ENCODE measurements at places on chromosomes 3 and 15. TPM values are rescaled to one million over a fixed set of nuclear protein-coding genes. Genes with fewer than 3 reads are reported as not detected.
A peak's percentile ranks its signal among the peaks of the same experiment; 100 is the strongest.

ITIH3 gene
- total RNA-seq, result 12.8 TPM

DNA sequence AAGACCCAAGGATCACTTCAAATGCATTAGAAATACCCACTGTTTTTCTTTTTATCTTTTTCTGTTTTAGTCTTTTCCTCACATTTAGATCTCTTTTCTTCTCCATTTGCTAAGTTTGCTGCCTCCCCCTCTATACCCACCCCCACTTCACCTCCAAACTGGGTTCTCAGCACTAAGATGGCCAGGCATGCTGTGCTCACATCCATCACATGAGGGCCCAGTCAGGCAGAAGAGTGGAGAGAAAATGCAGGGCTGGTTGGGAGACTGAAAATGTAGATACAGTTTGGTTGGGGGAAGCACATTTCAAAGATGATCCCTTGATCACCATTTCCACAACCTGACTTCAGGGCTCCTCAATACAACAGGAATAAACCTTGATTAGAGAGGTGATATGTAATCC lies 8.7 kb downstream of the GAP43 start:
- DNase-seq, result no peak

GRCh38 chr3:67244130-67244529 lies 246.0 kb downstream of the KBTBD8 start:
- DNase-seq, result no peak

CLDN1 gene
- total RNA-seq, result 6.0 TPM

SI gene
- total RNA-seq, result not detected

TMEM207 gene
- total RNA-seq, result not detected

DNA sequence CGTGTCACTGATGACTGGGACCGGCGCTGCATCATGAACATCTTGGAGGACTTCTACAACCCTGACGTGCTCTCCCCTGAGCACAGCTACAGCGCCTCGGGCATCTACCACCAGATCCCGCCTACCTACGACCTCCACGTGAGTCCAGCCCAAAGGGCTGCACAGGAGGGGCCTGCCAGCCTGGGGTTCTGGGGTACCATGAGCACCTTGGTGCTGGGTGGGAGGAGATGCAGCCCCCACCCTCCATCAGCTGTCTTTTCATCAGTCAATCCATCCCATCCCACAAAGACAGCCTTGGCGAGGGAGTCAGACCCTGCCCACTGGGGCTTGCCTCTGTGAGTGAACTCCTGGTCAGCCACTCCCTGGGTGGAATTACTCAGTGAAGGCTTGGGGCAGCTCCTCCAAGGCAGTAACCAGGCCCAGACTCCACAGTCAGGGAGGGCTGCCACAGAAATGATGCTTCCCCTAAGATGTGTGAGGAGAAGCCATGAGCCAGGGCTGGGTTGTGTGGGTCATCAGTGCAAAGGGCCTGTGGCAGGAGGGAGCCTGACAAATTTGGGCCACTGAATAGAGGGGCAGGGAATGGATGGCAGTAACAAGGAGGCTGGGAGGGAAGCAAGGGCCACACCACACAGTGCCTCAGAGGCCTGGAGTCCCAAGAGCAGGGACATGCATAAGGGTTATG lies 47.9 kb downstream of the SEMA3G start:
- DNase-seq, result no peak

DNA sequence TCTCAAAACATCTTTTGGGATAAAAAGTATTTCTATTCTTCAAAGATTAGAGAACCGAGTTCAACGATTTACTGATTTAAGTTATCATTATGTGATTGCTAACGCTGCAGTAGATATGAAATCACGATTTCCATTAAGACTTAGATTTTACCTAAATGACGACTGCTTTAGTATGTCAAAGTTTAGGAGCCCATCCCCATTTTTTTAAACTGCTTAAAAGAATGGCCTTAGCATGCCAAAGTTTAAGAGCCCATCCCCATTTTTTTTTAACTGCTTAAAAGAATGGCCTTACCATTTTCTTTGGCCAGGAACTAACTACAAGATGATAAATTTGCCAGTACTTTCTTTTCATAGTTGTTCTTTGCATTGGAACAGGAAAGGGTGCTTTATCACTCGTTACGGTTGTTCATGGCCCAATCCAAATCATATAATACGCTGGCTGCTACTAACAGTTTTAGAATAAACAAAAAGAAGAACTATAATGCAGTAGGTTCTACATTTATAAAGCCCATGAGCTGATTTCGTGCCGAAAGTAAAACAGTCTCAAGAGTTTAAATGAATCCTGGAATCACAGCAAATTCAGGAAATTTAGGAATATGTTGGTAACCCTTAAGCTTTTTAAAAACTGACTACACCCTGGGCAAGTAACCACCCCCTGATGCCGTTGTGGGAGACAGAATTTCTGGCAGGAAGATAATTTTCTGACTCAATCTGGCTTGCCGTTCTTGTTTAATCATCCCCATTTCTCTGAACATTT lies 869 bp upstream of the TSC22D2 start:
- DNase-seq, result no peak

C3orf49 gene
- total RNA-seq, result not detected

DNA sequence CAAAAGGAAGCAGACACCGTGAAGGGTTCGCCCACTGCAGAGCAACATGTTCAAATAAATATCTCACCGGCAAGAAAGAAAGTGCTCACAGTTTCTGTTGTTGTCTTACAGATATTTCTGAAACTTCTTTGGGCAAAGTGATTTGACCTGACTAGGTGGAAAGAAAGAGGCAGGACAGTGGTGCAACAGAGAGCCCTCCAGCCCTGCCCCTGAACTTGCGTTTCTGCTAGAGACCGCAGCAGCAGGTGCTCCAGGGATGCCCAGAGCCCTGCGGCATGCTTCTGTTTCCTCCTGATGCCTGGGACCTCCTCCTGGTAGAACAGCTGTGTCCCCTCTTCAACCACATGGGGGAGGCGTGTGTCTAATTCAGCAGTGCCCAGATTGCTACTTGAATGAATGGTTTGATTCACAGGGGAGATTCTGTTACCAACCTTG lies 123.4 kb downstream of the ATP10A start:
- DNase-seq, result no peak

LRTM1 gene
- total RNA-seq, result not detected

MORC1 gene
- not detected for total RNA-seq

- no peak for DNase-seq
Measured at GRCh38 chr3:10855871-10856662, 40.0 kb downstream of the SLC6A11 start.

AP3B2 gene
- 4.1 TPM for total RNA-seq

ALDH1A2 gene
- 12.4 TPM for total RNA-seq

DNA sequence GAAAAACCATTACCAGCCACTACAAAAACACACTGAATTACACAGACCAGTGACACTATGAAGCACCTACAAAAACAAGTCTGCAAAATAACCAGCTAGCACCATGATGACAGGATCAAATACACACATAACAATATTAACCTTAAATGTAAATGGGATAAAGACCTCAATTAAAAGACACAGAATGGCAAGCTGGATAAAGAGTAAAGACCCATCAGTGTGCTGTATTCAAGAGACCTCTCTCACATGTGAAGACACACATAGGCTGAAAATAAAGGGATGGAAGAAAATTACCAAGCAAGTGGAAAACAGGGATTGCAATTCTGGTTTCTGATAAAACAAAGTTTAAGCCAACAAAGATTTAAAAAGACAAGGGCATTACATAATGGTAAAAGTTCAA lies 482.7 kb upstream of the MCTP2 start:
- DNase-seq, result no peak

LYZL4 gene
- total RNA-seq, result not detected

GRCh38 chr15:42151141-42151561 lies 5.3 kb downstream of the PLA2G4F start:
- DNase-seq, result no peak

DNA sequence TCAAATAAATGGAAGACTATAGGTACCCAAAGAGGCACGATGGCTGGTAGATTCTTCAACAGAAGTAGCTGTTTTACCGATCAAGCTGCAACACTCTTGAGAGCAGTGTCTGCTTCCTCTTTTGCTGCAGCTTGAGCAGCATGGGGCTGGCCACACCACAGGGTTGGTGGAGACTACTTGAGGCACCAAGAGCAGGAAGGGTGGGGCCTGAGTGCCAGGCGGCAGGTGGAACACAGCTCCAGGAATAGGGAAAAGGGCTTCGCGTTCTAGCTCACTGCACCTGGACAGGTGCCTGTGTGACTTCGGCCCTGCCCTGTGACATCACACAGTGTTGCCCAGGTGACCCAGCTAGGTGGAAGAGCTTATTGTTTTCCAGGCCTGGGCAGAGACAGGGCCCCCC lies at the start of gene CCDC33:
Gene CCDC33 (plus strand): TSS at position 365 of the 400 bp plus-strand sequence. CDS start 394 bp downstream, outside the sequence.
- peak; percentile 95 for DNase-seq

- DNase-seq, result no peak
Measured at GRCh38 chr3:116000311-116000710, 377.0 kb downstream of the GAP43 start.

RARRES1 gene
- 4.8 TPM for total RNA-seq

GRCh38 chr3:163562625-163563024 lies 1515.7 kb downstream of the SI start:
- no peak for DNase-seq

STRIT1 gene
- total RNA-seq, result not detected

- DNase-seq, result no peak
Measured at GRCh38 chr3:8827641-8828040, 58.2 kb upstream of the OXTR start.

- DNase-seq, result no peak
Measured at GRCh38 chr3:114714237-114714636, 420.4 kb downstream of the TIGIT start.

GRCh38 chr15:98941595-98942255 lies 65.9 kb downstream of the PGPEP1L start:
- DNase-seq, result no peak

GP9 gene
- total RNA-seq, result not detected

DNA sequence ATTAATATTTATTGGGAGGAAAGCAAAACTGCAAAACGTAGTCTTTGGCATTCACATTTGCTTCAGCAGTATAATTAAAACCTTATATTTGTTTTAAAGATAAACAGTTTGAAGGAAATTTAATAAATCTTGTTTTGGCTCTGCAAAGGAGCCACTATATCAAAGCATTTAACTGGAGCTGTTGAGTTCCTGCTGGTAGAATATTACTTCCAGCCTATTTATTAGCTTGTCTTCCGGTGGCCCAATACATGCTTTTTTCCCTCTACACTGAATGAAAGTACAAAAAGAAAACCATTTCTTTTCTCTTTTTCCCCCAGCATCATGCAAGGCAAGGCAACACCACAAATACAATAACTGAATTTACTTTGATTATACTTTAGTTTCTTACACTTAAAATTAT lies 26.3 kb downstream of the SPTSSB start:
- DNase-seq, result no peak

DNA sequence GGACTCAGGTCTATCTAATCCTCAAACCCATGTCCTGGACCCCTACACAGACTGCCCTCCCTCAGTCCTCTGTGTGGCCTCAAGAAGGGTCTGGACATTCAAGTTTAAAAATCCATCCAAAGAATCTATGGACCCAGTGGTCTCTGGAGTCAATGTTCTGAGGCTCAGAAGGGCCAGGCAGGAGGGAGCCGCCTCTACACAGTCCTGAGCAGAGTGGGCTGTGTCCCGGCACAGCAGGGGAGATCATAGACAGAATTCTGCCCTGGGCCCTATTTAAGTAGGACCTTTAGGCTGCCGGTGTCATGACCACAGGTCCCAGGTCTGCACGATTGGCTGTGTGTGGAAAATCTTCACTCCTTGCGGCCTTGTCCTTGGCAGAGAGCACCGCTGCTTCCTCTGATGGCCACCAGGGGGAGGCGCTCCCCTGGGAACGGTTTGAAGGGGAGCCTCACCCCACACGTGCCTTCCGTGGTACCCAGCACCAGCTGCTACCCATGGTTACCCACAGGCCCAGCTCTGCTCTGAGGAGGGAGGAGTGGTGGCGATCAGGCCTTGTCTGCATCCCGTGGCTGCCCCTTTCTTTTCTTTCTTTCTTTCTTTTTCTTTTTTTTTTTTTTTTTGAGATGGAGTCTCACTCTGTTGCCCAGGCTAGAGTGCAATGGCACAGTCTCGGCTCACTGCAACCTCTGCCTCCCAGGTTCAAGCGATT lies 37.9 kb downstream of the CHRD start:
- peak; percentile 58 for DNase-seq

GXYLT2 gene
- 23.6 TPM for total RNA-seq

- DNase-seq, result peak; percentile 85
Measured at GRCh38 chr3:149657321-149657925, 402 bp downstream of the WWTR1 start.

PP2D1 gene
- total RNA-seq, result not detected

TAGLN3 gene
- 0.22 TPM for total RNA-seq

ATP13A4 gene
- total RNA-seq, result 348 TPM

GRCh38 chr15:69400850-69401249 lies 13.3 kb upstream of the KIF23 start:
- no peak for DNase-seq

GRCh38 chr15:80562033-80562432 lies 133.1 kb upstream of the ABHD17C start:
- no peak for DNase-seq

- DNase-seq, result no peak
Measured at GRCh38 chr3:29991198-29991597, 615.2 kb upstream of the TGFBR2 start.

GRCh38 chr15:73633991-73634495 lies 854 bp upstream of the NPTN start:
- DNase-seq, result no peak

PYGO1 gene
- 24.3 TPM for total RNA-seq

SLC35G2 gene
- 11.7 TPM for total RNA-seq

- no peak for DNase-seq
Measured at GRCh38 chr15:50476143-50476542, 51.9 kb downstream of the USP8 start.

DNA sequence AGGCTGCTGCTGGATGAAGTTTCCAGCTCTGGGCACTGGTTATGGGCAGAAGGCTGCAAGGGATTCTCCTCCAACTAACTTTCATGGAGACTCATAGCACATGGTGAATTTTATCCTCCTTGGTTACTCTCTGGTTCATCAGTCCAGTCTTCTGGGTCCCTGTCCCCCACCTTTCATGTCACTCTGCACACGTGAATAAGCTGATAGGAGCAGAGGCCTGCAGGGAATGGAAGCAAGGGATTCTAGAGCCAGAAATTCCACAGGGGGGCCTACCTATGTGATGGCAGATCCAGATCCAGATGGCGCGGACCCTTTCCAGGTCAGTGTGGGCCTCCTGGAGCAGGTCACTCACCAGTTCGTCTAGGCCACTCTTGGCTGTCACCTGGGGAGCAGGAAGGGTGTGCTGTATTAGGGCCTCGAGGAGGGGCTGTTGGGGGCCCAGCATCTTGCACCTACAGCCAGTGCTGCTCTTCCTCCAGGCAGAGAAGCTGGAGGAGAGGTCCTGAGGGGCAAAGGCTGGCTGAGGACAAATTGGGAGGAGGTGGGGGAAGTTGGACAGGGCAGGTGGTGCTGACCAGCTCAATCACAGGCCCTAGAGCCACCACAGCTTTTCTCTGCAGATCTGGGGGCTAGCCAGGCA lies 30.2 kb downstream of the KY start:
- no peak for DNase-seq

- no peak for DNase-seq
Measured at GRCh38 chr3:187623285-187623814, 46.8 kb downstream of the SST start.

DNA sequence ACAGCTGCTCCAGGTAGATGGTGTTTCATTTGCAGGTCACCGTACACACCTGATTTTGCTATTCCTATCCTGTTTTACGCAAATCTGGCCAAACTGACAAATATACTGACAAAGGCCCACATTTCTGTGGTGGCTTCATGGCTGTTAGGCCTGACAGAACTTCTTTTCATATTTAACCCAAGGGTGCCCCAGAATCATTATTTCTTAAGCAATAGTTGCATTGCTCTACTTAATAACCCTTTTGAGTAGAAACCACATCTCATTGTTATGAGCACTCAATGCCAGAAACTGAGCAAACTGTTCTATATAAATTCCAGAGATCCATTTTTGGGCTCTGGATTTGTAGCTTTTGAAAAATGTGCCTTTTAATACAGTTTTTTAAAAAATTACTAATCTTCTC lies 19.4 kb downstream of the ASTE1 start:
- no peak for DNase-seq
